ENCODE measurements at places on chromosomes 7 and 10.
A peak's percentile ranks its signal among the peaks of the same experiment; 100 is the strongest.

- peak; percentile 44 for DNase-seq
Measured at GRCh38 chr7:116232350-116232749, 22.0 kb downstream of the TES start.

DNA sequence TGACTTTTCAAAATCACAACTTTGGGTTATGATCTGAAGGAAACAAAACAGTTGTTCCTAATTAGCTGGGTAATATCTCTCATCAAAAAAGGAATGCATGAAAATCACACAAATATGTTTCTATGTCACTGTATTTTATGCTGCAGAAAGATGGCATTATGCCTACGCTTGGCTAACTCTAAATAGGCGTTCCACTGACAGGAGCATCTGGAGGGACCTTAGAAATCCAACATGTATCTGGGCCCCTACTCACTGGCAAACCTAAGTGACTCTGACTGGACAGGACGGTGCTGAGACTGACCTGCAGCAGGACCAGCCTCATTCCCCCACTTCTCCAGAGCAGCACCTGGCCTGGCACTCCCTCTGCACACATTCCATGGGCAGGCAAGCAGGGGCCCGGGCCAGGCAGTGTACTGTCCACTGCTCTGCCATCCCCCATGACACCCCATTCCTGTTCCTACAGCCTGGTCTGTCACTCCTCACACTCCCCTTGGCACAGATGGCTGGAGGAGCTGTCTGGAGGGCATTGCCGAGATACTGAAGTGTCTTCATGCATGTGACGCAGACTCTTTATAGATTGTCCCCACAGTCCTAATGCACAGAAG, 2.6 kb upstream of the MYL7 start:
- DNase-seq = peak; percentile 24

- peak; percentile 18 for DNase-seq
Measured at GRCh38 chr7:108660465-108660864, 90.8 kb downstream of the DNAJB9 start.

DNA sequence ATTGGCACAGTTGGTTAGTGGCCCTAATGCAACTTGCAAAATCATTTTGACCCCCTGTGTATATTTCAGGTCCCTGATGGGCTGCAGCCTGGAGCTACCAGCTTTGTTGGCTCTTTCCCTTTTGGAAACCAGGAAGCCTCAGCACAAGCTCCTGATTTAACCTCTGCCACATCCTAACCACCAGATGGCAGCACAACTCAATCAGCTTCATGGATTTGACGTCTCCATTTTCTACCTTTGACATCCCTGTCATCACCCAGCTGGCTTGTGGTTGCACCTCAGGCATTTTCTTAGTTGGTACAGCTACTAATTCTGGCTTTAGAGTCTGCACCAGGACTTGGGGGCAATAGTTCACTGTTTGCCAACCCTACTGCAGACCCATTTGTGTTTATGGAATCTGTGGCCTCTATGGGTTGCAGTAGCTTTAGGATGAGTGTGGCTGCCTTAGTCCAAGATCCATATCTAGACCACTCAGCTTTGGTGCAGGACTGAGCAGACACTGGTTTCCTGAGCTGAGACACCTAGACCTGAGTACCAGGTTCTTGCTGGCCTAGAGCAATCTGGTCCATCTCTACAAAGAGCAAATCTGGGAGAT, 456.2 kb downstream of the REEP3 start:
- peak; percentile 43 for DNase-seq

GRCh38 chr10:22643116-22643515, 71.3 kb downstream of the PIP4K2A start:
- no peak for DNase-seq

- peak; percentile 67 for DNase-seq
Measured at GRCh38 chr10:32379318-32379949, 32.5 kb upstream of the EPC1 start.

- DNase-seq = no peak
Measured at GRCh38 chr7:27616914-27617548, 45.7 kb downstream of the HIBADH start.

DNA sequence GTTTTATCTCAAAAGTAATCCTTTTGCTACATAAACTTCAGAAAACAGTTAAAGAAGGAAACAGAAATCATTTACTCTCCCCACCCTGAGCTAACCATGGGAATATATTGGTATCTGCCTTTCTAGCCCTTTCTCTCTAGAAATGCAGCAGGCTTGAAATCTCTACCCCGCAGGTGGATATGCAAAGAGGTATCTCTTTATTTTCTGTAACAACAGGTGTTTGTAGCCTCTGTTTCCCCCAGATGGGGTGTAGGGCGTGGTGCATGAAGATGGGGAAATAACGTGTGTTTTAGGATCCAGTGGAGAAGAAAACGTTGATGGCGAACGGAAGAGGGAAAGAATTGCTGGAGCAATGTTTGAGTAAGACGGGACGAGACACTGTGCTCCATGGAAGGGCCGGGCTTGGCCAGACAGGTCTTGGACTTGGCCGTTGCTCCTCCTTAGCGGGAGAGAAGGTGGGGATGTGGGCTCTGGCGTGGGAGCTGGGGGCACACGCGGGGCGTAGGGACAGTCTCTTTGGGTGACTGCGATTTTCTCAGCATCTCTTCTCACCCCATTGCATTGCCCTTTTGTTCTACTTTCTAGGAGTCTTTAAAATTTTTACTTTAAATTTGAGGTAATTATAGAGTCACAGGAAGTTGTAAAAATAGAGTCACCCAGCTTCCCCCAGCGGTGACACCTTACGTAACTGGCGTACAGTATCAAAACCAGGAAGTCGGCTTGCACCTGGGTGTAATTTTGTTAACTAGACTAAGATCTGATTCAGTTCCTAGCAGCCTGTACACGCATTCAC, 82.9 kb downstream of the ELFN1 start:
- no peak for DNase-seq

DNA sequence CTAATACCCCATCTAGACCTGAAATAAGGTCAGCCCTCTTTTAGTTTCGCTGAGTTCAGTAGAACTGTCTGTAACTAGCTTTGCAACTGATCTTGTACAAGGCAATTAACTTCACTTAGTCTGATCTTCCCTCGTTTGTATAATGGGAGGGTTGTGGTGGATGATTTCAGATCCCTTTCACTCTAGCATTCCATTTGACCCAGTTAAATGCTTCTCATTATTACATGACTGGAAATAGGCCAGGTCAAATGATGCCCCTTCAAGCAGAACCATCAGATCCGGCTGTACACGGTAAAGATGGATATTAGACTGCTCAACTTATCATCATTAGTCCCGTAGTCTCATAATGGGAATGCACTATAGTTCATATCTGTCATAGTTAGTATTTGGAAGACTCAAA, 1009.0 kb downstream of the LRMDA start:
- no peak for DNase-seq

DNA sequence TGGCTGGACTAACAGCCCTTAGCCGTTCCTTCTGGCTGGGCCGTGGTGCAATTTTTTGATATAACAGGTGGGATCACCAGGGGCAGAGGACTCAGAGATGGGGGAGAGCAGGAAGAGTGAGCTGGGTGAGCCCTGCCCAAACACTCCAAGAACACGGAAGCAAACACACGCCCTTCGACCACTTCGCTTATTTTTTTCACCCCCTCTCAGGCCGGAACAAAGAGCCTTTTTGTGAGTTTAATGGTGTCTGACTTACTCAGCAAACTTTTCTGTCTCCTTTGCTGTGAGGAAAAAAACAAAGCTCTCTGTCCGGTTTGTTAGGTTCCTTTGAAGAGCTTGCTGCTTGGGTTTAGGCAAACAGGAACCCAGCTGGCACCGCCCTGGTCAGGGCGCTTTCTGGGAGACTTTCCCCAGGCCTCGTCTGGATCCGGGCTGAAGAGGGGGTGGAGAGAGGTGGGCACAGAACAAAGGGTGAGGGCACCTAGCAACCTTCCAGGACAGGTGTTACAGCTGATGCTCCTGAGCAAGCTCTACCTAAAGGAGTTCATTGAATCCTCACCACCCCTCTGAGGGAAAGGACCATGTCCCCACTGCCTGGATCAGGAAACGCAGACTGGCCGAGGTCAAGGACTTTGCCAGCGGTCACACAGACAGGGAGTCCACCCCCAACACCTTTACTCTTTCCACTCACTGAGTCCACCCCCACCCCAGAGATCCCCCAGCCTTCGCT, 23.3 kb downstream of the CALML3 start:
- DNase-seq = peak; percentile 50

DNA sequence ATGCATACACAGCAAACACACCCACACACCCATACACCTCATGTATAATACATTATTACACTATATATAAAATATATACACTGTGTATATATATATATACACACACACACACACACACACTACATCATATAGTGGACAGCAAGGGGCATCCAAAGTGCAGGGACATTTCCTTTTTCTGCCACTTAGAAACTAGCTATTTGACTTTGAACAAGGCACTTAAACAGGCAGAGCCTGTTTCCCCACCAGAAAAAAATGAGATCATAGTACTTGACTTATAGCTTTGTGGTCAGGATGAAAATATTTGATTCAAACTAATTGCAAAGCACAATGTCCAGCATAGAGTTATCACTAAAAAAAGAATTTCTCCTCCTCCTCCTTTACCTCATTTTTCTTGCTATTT, 254.3 kb upstream of the NPVF start:
- DNase-seq = no peak

DNA sequence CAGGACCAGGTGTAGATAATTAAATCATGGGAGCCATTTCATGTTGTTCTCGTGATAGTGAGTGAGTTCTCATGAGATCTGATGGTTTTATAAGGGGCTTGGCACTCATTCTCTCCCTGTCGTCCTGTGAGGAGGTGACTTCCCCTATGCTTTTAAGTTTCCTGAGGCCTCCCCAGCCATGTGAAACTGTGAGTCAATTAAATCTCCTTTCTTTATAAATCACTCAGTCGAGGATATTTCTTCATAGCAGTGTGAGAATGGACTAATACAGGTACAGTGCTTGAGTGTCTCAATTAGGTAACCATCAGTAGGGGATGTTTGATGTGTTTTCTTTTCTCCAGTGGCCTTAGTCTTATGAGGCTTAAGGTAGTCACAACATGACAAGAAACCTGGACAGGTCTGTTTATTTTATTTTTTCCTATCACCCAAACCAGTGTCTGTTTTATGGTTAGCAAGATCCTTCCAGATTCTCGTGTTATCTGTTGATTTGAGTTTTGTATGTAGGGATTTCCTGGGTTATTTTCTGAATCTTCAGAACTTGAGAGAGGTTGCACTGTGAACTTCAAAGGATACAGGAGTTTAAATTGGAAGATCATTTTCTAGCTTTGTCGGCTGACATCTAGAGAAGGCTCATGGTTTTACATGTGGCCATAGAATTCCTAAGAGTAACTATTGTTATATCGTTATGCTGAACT, 32.1 kb downstream of the UMAD1 start:
- DNase-seq = no peak

- DNase-seq = no peak
Measured at GRCh38 chr10:132727411-132727810, 58.5 kb downstream of the NKX6-2 start.

DNA sequence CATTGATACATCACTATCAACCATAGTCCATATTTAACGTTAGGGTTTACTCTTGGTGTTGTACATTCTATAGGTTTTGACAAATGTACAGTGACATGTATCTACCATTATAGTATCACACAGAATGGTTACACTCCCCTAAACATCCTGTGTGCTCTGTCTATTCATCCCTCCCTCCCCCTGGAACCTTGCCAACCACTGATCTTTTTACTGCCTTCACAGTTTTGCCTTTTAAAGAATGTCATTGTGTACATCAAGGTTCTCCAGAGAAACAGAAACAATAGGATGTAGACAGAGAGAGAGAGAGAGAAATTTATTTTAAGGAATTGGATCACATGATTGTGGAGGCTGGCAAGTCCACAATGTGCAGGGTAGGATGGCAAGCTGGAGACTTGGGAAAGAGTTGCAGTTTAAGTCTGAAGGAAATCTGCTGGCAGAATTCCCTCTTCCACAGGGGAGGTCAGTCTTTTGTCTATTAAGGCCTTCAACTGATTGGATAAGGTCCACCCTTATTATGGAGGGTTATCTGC, 45.1 kb upstream of the CCNJ start:
- no peak for DNase-seq

DNA sequence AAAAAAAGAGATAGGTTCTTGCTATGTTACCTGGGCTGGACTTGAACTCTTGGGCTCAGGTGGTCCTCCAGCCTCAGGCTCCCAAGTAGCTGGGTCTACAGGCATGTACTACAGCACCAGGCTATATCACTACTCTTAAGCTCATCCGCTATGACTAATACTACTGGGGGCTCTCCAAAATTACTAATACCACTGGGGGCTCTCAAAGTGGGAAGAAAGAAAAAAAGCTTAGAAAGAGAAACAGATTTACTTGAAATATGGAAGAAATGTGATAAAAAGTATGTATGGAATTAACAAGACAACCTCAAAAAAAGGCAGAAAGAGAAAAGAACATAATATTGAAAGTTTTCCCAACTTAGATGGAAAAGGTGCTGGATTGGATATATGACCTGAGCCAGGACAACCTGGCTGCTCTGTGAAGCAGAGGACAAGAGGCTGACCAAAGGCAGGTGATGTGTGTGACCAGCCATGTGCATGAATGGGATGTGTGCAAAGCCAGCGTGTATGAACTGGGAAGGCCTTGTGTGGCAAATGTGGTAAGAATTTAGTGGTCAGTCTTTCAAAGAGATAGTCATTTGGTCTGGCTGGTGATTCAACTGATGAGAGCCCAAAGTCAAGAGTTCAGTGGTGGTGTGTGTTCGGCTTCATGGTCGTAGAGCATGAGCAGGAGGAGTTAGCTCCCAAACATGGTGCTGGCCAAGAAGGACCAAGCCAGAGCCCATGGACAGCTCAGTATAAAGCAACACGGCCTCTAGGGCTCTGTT, 232.4 kb upstream of the KLF14 start:
- peak; percentile 89 for DNase-seq

- DNase-seq = no peak
Measured at GRCh38 chr7:153939177-153939576, 113.0 kb upstream of the DPP6 start.

DNA sequence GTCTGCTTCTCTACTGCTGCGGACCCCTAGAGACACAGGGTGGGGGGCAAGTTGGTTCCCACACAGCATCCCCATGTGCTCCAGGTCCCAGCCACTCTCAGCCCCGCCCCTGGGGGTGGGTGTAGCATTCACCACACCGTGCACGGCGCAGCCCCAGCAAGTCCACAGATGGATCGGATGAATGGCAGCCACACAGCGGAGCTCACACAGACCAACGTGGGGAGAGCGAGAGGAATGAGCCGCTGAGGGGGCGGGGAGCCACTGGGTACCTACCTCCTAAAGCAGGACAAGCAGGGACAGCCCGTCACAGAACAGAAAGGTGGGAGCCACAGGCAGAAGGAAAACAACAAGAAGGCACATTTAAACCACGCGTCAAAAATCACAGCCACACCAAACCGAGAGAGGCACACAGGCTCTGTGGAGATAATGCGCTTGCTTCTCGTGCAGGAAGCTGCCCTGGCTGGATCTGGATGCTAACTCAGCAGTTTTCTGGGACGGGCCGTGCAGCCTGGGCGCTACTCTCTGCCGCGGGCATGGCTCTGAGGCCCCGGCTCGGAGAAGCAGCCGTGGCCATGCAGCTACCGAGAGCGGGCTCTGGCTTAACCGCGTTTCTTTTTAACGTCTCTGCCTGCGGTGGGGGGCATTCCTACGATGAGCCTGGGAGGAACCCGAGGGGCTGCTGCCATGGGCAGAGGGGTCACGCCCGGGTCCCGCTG, 102.5 kb downstream of the CYTH3 start:
- no peak for DNase-seq

All from EH (cell line).